Progenitor cell of endocrine pancreas (in vitro differentiated cells): ENCODE measurements at places on chromosomes 11 and 22. TPM values are rescaled to one million over a fixed set of nuclear protein-coding genes. Genes with fewer than 3 reads are reported as not detected.

DNA sequence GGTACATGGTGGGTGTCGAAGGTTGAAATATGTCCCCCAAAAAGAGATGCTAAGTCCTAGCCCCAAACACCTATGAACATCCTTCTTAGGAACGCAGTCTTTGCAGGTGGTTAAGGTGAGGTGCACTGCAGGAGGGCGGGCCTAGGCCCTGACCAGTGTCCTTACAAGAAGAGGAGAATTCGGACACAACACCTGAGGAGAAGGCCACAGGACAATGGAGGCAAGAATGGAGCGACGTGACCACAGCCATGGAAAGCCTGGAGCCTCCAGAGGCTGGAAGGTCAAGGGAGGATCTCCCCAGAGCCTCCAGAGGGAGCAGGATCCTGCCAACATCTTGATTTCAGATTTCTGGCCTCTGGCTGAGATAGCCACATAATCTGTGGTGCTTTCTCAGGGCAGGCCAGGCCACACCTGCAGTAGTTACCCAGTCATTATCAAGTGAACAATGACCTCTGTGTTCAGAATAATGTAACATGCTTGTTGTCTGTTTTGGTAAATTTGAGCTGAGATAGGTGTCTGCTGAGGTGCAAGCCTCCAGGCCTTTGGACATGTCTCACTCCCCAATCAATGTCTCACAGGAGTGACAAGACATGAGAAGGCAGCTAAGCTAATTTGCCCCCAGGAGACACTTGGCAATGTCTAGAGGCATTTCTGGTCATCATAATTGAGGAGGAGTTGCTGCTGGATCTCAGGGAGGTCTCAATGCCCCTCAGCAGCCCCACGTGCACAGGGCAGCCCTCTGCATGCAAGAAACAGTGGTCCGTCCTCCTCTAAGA, 498.9 kb downstream of the BRD1 start:
- peak; percentile 3 for DNase-seq

GRCh38 chr11:78187366-78188285, 800 bp downstream of the KCTD21 start:
- no peak for DNase-seq

The HTR3A gene
- total RNA-seq, result not detected in 2 replicates

The FLRT1 gene
- 0.17 and 0.24 TPM in 2 replicates for total RNA-seq

DNA sequence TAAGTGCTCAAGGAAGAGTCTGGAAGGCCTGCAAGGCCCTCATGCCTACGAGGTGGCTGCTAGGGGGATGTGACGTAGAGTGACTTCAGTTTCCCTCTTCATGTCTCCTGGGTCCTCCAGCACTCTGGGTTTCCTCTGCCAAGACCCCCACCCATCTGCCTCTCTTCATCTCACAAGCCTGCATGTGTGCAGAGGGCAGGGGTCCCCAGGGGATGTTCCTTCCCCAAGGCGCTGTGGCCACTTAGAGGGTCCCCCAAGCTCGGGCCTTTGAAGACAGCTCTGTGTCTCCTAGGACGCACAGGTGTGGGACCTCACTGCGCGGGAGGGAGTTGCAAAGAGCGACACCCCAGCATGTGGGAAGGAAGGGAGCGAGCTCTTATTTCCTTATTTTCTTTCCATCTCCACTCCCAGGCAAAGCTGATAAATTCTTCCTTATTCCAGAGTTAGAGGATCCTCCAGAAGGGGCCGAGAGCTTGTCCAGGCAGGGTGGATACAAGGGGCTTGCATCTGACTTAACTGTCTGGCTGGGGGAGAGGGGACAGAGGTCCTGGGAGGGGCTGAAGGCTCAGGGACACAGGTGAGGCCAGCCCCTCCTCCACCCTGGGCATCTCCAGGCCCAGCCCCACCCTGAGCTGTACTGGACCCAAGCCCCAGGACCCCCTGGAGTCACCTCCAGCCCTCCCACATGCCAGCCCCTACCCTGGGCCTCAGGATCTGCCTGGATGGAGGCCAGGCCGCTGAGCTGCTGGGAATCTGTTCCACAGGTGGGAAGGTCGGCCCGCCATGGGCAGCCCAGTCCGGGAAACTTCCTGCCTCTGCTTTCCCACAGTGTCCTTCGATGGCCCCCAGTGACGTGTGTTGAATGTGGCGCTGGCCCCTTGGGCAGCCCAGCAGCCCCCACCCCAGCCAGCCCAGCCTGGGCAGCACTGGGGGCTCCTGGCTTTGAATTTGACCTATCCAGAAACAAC, 59.7 kb upstream of the KCNQ1OT1 start:
- peak; percentile 6 for DNase-seq

DNA sequence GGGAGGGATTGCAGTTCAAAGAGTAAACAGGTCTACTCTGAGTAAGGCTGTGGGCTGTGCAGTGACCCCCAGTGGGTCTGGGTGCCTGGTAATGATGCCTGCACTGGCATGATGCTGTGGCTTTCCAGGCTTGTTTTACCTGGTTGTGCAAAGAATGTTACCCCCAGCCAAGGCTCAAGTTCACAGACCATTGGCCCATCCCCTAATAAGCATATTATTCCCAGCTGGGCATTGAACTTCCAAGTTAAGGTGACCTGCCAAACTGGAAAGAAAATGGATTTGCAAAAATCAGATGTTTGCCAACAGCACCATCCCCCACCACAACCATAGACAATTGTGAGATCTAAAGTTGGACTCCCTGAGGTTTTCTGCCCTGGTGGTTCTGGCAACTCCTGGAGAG, 7.9 kb upstream of the EHF start:
- no peak for DNase-seq

- DNase-seq, result peak; percentile 81
These were observed 42.1 kb upstream of the ISX start for GRCh38 chr22:35023692-35024363.

DNA sequence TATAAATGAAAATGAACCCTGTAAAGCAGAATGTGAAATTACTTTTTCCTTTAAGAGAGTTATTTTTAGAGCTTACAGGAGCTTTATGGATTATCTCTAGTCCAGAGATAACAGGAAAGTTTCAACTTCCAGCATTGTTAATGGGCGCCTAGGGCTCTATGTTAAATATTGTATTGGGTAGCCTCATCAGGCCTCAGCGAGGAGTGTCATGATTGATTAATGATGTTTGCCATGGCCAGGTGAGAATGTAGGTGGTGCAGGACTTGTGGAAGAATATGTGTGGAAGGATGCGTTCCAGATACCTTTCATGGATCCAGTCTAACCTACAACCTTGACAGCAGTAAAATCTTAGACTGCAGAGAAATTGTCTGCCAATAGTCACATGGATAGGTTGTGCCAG, 50.6 kb downstream of the ME3 start:
- no peak for DNase-seq

The OTOG gene
- 0.78 and 1.5 TPM in 2 replicates for total RNA-seq

The ISX gene
- 8.9 and 12.7 TPM in 2 replicates for total RNA-seq

DNA sequence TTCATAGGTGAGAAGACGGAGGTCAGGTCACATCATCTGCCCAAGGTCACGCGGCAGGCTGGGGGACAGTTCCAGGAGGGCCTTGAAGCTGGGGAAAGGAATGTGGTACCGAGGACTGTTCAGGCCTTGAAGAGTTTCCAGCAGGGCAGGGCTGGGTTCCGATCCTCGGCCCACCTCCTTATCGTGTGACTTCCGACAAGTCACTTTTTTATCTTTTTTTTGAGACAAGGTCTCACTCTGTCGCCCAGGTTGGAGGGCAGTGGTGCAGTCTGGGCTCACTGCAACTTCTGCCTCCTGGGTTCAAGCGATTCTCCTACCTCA, 623 bp downstream of the NDUFS8 start:
- DNase-seq, result no peak

DNA sequence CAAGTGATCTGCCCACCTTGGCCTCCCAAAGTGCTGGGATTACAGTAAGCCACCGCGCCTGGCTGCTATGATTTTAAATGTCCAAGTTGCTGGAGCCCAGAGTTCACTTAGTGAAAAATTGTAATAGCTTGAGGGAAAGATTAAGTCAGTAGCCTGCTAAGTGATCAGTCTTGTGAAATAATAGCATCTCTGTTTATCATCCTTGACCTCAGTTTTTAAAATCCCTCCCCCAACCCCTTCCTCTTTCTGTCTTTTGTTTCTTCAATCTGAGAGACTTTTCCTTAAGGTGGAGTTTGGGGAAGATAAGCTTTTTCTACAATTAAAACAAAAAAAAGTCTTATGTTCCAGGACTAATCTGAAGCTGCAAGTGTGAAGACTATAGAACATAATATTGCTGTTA, 6.4 kb downstream of the HIPK3 start:
- DNase-seq, result no peak

DNA sequence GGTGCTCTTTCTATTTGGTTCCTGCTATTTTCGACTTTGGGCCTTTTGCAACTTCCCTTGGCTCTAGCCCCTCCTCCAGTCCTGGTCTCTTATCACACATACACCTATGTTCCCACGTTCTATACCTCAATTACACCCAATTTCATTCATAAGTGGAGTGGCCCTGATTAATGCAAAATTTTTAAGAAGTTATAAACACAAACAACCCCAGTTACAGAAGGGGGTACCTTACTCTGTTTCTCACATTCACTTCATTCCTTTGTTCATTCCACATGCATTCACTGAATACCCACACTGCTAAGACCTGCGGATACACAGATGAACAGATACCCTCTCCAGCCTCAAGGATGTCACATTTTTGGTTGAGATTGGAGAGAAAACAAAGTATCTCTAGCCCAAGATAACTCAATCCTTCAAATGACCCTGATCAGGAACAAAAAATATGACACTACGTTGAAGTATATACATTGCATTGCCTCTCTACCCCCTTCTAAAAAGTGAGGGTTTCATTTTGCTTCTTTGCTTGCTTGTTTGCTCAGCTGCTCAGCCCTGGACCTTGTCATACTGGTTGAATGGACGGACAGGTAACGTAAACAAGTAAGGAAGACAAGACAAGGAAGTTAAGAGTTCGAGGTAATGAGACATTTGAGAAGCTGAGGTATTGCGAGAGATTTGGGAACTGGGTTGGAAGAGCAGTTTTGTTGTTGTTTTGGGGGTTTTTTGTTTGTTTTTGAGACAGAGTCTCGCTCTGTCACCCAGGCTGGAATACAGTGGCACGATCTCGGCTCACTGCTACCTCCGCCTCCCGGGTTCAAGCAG, 3.6 kb upstream of the VPS37C start:
- DNase-seq, result no peak

GRCh38 chr11:13091373-13091772, 82.3 kb downstream of the RASSF10 start:
- no peak for DNase-seq

DNA sequence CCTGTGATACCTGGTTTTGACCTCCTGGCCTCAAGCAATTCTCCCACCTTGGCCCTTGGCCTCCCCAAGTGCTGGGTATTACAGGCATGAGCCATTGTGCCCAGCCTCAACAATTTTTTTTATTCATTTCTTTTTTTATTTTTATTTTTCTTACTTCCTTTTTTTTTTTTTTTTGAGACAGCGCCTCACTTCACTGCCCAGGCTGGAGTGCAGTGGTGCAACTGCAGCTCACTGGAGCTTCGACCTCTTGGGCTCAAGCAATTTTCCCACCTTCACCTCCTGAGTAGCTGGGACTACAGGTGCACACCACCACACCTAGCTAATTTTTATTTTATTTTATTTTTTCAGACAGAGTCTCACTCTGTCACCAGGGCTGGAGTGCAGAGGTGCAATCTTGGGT, 25.5 kb upstream of the CECR2 start:
- DNase-seq, result no peak

The KDM4E gene
- total RNA-seq, result not detected in 2 replicates

The GDPD4 gene
- total RNA-seq, result not detected in 2 replicates

DNA sequence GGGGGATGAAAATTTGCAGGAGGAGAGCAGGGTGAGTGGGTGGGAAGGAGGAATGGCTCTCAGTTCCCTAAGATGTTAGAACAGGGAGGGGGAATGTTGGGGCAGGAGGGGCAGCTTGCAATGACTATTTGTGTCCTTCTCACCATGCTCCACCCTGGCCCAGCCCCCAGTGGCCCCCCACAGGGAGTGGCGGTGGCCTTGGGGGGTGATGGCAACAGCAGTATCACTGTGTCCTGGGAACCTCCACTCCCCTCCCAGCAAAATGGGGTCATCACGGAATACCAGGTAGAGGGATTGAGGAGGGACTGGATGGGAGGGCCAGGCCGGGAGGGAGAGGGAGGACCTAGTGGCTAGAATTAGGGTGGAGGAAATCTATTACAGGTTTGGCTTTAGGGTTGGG, 10.2 kb downstream of the ROBO3 start:
- no peak for DNase-seq

GRCh38 chr11:60869451-60869825, 2.1 kb downstream of the ZP1 start:
- no peak for DNase-seq

The SLC22A12 gene
- not detected in 2 replicates for total RNA-seq

DNA sequence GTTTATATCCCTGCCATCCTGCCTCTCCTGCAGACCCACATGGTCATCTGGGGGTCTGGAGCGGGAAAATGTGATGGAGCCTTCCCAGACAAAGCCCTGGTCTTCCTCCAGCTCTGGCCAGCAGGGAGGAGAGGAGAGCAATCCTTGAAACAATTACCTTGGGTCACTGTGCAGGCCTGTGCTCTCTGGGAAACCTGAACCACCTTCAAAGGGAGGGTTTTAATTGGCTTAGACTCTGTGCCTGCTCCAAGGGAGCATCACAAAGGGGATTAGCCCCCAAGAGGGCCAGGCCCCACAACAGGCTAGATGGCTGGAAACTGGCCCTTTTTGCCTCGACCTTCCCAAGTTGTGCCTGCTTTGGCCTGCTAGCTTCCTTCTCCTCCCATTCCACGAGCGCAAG, 351.9 kb downstream of the TENM4 start:
- no peak for DNase-seq

GRCh38 chr11:69632900-69633299, 8.1 kb upstream of the CCND1 start:
- no peak for DNase-seq

- DNase-seq, result no peak
These were observed 6.8 kb downstream of the ST14 start for GRCh38 chr11:130166457-130166784.

- DNase-seq, result no peak
These were observed 87.5 kb downstream of the YAP1 start for GRCh38 chr11:102197670-102198139.

DNA sequence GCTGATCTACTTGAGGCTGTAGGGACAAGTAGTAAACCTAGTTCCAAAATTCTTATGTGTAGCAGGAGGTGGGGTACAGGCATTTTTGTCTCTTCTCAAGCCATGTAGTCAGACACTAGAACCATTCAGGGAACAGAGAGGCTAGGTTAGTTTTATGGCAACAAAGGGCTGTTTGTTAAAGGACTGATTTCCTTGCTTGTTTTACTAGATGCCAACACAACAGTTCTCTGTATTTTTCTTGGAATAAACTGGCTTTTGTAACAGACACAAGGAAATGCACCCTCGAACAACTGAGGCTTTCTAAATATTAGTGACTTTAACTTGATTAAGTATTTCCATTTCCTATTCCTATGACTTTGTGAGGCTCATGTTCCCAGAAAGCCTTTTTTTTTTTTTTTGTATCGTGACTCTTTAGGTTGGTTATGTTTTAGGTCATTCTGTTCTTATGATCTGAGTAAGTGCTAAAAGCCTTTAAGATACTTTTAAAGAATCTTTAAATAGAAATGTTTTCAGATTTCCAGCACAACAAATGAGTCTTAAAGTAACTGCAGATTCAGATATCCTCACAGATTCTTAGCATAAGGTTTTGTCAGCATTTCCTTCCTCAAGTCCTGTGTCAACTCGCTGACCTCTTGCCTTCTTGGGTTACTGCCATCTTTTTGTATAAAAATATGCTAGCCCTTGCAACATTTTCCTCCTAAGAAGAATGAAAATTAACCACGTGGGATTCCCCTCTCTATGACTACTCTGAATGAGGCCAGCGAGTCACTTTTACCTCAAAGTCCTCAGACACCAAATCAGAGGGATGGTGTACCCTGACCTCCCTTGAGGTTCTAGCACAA, 92.5 kb downstream of the CCDC83 start:
- no peak for DNase-seq
